ENCODE measurements at places on chromosomes 1 and 21.

- no peak for DNase-seq
These were observed 168.6 kb downstream of the KAZN start for GRCh38 chr1:14767075-14767474.

DNA sequence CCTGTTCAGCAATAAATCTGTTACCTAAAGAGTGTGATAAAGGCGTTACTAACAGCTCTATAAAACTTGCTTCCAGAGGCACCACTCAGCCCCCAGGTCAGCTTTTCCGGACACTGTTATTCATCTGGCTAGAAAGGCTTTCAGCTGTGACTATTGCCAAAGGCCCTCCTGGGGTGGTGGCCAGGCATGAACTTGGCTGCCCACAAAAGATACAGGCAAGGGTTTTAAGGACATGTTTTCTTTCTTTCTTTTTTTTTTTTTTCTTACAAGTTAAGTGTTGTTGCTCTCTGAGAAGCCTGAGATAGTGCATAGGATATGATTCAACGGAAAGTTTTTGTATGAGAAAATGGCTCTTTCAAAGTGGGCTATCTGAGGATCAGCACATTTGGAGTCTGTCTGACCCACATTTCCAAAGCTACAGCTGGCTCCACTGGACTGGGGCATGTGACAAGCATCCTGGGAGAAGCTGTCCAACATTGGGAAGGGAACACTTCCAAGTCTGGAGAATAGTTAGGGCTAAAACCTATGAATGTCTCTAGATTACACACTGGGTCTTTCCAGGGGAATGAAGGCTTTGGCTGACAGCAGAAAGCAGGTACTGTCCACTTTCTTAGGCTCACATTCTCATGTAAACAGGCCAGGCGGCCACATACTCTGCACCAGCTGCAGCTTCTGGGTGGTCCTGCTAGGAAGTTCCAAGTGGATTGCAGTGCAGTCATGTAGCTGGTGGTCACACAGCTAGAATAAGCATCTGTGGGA, 639.7 kb downstream of the LMO4 start:
- DNase-seq = no peak

- no peak for DNase-seq
These were observed 59.3 kb downstream of the RNF220 start for GRCh38 chr1:44464361-44464760.

- DNase-seq = peak; percentile 30
These were observed 102.7 kb downstream of the ZNF281 start for GRCh38 chr1:200306944-200307754.

- no peak for DNase-seq
These were observed 6.3 kb downstream of the NGF start for GRCh38 chr1:115331558-115332331.

- no peak for DNase-seq
These were observed 5.4 kb downstream of the HMGN2 start for GRCh38 chr1:26477446-26478152.

- no peak for DNase-seq
These were observed 96.5 kb downstream of the KIF14 start for GRCh38 chr1:200524092-200524491.

- DNase-seq = no peak
These were observed 141.8 kb downstream of the TOMM20 start for GRCh38 chr1:234986750-234987414.

DNA sequence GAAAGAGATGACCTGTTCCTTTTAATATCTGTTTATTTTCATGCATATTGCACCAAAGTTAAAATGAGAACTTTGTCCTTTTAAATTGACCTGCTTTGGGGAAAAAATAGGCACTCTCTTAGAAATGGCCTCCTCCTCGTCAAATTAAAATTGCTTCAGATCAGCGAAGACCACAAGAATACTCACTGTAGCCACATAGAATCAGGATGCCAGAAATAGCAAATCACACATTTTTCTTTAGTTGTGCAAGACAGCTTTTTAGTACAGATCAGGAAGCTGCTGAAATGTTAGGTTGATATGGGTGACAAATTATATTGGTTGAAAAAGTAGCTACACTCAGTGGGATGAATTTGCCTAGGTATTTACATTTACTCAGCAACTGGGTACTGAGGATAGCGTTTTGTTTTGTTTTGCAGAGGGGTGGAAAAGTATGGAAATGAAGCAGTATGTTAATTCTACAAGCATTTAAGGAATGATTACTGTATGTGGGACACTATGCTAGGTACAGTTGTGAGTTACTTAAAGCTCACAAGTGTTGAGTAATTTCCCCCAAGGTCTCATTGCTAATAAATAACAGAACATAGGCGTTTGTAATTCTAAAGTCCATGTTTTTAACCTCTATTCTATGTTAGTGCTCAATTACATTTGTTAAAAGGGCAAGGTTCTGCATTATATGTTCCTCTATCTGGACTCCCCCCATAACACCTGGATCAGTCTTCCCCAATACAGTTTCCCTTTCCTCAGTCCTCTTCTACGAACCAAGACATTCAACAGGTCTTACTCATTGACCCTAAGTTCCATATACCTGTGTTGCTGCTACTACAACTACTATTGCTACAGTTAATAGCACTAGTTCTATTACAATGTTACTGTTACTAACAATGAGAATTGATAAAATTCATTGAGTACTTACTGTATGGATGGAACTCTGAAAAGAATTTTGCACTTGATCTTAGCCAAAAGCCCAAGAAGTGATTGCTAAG, 99.4 kb upstream of the S1PR1 start:
- no peak for DNase-seq

GRCh38 chr1:221837896-221838295, 96.0 kb upstream of the DUSP10 start:
- no peak for DNase-seq

DNA sequence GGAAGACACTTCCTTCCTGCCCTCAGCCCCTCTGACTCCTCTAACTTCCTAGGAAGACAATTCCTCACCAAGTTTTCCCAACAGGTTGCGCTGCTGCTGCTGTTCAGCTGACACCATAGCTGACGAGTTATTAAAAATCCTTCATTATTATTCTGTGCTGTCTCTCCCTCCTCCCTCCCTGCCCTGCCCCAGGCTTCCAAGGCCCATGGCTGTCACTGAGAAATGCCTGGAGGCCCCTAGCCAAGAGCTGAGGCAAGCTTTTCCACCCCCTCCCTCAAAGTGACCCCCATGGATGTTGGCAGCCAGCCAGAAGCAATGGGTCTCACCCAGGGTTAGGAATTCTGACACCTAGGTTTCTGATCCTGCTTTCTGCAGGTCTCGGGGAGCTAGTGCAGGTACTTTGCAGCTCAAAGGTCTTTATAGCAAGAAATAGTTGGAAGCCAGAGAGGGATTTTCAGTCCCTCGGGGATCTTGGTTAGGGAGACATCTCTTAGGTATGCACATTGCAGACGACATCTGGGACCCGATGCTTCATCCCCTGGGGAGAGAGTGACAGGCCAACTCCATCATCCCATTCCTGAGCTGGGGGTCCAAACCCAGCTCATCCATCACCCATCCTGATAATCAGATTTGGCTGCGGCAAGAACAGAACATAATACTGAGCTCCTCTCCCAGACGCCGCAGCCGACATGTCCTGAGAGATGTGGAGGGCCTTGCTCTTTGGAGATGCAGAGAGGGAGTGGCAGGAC, 65.0 kb downstream of the KIRREL1 start:
- no peak for DNase-seq

DNA sequence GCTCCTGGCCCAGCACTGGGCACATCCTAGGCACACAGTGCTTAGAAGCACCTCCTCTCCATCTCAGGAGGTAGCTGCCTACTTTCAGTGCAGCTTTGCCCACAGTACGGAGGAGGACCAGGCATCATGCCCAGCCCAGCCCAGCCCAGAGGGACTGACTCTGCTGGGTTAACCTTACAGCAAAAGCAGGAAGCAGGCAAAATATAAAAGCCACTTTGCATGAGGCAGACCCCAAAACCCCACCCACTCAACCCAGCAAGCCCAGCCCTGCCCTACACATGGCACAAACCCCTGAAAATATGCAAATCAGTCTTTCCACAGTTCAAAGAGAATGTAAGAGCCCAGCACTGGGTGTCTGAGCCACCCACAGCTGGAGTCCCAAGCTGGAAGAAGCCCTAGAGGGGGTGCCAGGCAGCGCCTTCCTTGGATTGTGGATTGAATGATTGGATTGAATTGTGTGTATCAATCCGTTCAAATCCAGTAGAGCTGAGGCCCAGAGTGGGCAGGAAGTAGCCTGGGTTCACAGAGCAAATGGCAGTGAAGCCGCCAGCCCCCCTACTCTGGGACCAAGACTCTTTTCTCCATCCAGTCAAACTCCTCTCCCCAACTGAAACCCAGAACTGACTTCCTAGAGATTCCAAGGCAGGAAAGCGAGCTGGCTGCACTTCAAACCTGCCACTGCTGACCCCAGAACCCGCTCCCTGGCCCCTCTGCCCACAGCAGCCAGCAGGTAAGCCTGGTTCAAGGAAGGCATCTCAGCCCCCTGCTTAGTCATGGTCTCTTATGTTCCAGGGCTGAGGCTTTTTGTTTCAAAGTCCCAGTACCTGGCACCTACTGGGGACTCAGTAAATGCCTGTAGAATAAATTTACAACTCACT, 117.7 kb downstream of the LACTBL1 start:
- no peak for DNase-seq

GRCh38 chr1:45319761-45320160, 6.9 kb upstream of the HPDL start:
- DNase-seq = no peak
